Activated CD4-positive, alpha-beta T cell treated with anti-CD3 and anti-CD28 coated beads, Interleukin-2, amount 50 U/mL, for 1 hour (primary cell): ENCODE measurements at places on chromosomes 7 and 10.

- no peak for DNase-seq
Observed at GRCh38 chr7:140654109-140654387, 13.4 kb upstream of the DENND2A start.

GRCh38 chr10:100104300-100104699 lies 22.6 kb upstream of the CPN1 start:
- DNase-seq = no peak

- no peak for DNase-seq
Observed at GRCh38 chr7:138538518-138538917, 78.5 kb downstream of the TRIM24 start.

- no peak for DNase-seq
Observed at GRCh38 chr7:49229246-49229645, 304.9 kb downstream of the CDC14C start.

DNA sequence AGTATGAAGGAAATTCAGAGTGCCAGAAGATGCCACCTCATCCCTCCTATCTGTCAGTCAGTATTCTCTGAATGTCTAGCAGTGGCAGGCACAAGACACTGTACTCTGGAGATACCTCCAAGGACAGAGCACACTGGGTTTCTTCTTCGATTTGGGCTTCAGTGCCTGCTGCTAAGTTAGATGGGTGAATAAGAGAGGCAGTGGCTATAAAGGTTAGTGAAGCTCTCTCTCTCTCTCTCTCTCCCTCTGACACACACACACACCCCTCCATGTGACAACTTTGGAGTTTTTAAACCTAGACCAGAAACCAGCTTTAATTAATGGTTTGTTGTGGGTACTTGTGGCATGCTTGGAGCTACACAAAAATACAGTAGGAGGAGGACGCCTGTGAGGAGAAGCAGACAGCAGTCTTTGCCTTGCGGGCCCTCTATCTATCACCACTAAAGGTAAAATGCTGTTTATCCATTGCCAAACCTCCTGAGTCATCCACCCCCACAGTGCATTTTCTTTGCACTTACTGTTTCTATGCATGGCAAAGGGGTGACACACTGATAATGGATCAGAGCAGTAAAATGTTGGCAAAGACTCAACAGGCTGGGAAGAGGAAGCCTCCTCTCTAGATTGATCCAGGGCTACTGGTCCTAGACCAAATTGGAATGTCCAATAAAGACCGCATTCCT lies 102.5 kb downstream of the TRIL start:
- no peak for DNase-seq
